GM12864 (cell line): ENCODE measurements at places on chromosomes 4 and X.

DNA sequence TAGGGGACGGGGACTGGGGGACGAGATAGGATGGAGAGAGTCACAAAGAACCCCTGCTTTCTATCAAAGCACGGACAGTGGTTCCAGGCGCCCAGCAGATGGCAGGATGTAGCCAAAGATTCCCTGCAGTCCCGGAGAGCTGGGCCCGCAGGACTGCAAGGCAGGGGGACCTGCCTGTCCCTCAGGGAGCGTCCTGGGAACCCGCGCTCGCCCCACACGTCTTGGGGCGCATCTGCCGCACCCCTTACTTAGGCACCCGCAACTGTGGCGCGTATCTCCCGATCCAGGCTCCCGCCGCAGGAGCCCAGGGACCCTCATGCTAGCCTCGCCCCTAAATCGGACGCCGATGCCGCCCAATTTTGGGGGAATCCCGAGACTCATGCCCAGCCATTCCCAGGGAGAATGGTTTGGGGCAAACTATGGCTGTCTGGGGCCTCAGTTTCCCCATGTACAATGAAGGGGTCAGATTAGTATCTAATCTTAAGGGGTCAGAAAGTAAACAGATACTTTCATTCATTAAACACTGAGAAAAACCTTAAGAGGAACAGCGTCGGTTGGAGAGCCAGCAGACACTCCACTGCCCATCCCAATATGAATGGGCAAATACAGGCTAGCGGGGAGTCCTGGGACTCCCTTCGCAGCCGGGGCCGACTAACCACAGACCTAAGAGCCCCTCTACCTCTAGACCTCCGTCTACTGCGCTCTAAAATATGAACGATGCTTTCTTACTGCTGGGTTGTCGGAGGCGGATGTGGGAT is 581 bp upstream of the STK32B start:
- no peak for DNase-seq

DNA sequence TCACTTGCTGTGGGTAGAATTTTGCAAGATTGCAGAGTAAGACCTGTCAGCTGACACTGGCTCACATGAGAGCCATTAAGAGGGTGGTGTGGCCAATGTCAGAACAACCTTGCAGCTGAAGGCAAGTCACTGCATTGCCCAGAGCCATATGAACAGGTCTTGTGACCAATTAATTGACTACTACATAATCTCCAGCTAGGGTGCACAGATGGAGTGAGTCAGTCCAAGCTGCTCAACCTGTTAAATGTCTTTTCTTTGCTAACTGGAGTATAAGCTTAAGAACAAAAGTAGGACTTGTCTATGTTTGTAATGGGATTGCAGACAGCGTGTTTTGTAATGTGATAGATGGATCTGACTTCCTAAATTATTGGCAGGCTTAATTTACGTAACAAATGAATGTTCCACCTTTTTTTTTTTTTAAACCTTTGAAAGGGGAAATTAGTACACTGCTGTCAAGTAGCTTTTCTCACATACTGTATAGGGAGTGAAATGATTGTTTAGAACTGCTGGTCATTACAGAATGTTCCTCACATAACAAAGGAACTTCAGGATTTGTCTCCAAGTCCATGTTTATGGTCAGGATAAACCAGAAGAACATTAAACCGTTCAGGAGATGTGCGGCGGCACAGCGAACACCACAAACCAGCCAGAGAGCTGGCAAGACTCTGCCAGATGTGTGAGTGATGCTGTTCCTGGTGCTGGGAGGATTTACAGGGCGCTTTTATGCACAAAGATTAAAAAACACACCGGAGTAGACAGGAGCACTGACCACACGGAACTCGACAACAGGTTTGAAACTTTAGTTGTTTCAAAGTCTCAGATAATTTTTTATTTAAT is 37.0 kb downstream of the FNIP2 start:
- DNase-seq = no peak

- DNase-seq = no peak
Measured at GRCh38 chr4:108126806-108127205, 41.9 kb downstream of the LEF1 start.

- no peak for DNase-seq
Measured at GRCh38 chr4:6984612-6985425, 58.4 kb upstream of the TADA2B start.

- DNase-seq = no peak
Measured at GRCh38 chr4:80015407-80016189, 57.4 kb downstream of the ANTXR2 start.

DNA sequence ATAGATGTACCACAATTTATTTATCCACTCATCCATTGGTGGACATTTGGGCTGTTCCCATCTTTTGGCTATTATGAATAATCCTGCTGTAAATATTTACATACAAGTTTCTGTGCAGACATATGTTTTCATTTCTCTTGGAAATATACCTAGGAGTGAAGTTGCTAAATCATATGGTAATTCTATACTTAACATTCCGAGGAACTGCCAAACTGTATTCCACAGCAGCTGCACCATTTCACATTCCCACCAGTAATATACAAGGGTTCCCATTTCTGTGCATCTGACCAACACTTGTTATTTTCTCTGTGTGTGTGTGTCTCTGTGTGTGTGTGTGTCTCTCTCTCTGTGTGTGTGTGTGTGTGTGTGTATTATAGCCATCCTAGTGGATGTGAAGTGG is 15.4 kb upstream of the DOCK11 start:
- no peak for DNase-seq
